ENCODE measurements at places on chromosomes 2 and 18.

DNA sequence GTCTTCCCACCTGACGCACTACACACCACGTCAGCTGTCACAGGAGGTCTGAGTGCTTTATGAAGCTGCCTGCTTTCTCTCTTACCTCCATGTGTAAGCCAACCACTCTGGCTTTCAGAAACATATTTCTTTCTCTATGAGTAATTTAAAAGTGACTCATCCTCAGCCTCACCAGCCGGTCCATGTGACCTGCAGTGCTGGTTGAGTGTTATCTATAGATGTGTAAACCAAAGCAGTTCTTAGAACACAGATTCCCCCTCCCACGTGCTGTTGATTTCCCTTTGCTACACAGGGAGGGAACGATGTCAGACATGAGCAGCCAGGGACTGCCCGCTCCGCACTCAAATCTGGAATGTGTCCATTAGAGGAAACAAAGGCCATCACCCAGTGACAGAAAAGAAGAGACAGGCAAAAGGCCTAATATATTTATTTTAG lies 157.8 kb downstream of the BCL2 start:
- DNase-seq, result peak; percentile 73

DNA sequence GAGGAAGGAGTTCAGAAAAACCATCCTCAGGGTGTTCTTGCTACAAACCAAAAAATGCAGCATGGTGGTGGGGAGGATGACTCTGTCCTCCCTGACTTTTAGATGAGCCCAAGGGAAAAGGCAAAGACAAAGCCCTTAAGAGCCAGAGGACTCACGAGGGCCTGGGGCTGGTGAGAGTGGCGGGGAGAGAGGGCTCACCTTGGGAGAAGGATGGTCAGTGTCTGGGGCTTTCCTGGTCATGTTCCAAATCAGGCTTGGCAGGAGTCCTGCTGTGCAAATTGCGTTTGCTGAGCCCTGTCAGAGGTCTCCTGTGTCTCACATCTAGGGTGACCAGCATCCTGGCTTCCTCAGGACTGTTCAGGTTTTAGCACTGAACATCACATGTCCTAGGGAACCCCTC lies 4.7 kb downstream of the UGT1A1 start:
- no peak for DNase-seq

DNA sequence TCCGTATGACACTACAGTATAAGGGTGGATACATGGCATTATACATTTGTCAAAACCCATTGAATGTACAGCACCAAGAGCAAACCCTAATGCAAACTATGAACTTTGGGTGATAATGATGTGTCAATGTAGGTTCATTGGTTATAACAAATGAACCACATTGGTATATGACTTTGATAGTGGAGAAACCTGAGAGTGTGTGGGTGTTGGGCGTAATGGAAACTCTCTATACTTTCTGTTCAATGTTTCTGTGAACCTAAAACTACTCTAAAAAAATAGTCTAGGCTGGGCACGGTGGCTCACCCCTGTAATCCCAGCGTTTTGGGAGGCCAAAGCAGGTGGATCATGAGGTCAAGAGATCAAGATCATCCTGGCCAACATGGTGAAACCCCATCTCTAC lies 6.5 kb upstream of the ACTG2 start:
- DNase-seq, result peak; percentile 27

GRCh38 chr2:3154700-3155099 lies 222.9 kb downstream of the EIPR1 start:
- DNase-seq, result no peak

DNA sequence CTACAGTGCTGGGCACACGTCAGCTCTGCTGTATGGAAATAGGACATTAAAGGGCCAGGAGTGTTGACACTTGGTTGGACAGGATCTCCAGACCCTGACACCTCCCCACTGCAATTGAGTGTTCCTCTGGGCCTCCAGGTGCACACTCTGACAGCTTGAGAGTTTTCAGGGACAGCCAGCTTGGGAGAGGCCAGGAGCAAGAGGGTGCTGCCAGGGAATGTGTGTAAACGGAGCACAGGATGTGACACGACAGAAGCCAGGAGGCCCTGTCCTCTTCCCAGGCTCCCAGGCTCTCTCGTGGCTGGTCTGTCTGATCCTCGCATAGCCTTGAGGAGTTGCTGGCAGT lies 318.1 kb upstream of the HS6ST1 start:
- no peak for DNase-seq

DNA sequence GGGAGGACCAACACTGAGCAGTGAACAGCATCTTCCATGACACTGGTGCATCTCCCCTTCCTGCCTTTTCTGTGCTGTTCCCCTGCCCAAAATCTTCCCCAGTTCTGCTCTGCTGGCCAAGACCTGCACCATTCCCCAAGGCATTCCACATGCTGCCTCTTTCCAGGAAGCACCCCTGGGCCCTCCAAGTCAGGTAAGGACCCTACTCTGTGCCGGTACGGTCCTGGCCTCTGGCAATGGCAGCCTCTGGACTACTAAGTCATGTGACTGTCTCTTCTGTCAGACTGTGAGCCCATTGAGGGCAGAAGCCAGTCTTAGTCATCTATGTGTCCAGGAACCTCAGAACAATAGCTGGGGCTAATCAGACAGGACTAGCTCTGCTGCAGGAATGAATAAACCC lies 282.0 kb downstream of the MYCN start:
- DNase-seq, result no peak

DNA sequence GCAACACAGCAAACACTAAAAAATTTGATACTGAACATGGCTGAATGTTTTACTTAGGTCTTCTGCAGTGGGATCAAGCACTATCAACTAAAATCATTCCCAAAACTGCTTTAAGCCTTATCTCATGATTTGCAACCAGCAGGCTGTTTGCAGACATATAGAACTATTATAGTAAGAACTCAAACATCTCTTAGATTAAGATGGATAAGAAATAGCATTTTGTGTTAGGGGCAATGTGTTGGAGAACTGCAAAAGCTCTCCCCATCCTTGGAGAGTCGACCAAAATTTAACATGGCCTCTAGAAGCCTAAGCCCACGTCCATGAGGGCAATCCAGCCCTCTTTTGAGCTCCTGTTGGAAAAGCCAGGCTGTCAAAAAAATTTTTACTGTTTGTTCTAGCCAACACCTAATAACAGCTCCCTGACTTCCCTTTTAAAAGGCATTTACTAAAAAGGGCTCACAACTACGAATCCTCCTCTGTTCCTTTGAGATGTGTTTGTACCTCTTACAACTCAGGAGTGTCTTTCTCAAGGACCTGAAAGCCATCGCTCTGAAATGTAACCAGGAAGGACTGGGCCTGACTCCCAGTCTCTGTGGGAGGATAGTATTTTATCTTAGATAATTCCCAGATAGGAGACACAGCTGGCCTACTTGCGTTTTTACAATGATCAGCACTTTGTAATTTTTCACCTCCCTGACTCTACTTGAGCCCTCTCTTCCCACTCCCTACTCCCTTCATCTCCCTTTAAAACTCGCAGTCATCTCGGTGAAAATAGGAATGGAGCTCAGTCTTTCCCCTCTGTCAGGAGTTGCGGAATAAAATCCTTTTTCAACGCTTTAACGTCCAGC lies 1.4 kb downstream of the KRCC1 start:
- no peak for DNase-seq

GRCh38 chr18:30406728-30407127 lies 635.8 kb downstream of the DSC3 start:
- no peak for DNase-seq

DNA sequence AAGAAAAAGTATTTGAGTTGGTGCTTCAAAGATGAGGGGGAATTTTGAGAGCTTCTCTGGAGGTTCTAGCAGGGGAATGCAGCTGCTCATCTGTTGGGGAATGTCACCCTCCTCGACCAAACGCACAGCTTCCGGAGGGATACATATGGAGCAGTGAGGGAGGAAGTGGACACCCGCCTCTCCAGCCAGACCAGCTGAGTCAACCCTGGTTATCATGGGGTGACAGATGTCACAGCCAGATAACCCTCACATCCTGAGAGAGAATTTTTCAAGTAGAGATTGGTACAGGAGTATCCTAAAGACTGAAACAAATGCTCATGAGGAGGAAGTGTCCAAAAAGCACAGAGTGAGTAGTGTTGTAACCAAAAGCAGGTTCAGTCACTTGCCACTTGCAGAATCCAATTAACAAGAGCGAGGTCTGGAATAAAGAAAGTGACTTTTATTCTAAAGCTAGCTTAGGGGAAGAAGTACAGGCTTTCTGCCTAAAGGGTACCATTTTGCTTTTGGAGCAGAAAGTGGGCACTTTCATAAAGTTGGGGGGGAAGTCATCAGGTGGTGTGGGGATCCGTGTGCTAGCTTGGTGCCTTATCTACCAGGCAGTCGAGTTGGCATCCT lies 395.2 kb downstream of the RAD51AP2 start:
- DNase-seq, result no peak

DNA sequence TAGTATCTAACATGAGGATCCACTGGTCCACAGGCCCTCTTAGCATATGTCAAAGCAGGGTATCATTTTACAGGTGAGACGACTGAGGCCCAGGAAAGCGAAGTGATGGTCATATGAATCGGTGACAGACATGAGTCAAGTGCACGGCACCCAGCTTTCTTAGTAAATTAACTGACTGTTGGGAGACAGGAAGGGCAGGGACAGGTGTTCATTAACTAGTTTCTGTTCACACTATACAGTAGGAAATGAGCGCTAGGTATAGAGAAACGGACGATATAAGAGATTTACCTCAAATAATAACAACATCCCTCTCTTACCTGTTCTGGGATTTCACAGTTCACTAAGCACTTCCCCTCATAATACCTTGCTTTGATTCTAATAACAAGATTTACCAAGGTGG lies 1.7 kb upstream of the SMARCAL1 start:
- no peak for DNase-seq

DNA sequence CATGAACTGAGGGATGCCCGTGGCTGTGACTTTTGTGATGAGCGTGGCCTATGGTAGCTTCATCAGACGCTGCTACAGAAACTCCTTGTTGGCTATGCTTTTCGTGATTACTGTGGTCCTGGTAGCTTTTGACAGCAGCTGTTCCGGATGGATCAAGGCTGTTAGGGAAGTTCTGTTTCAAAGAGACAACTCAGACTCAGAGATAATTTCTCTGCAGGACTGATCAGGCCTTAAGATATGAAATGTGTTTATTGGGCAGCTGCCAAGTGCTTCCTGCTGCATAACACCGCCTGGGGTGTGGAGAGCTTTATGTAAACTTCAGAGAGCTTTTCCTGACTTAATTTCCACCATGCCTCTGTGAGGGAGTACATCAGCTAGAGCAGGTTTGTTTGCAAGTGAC lies 243.8 kb downstream of the TSN start:
- DNase-seq, result no peak

DNA sequence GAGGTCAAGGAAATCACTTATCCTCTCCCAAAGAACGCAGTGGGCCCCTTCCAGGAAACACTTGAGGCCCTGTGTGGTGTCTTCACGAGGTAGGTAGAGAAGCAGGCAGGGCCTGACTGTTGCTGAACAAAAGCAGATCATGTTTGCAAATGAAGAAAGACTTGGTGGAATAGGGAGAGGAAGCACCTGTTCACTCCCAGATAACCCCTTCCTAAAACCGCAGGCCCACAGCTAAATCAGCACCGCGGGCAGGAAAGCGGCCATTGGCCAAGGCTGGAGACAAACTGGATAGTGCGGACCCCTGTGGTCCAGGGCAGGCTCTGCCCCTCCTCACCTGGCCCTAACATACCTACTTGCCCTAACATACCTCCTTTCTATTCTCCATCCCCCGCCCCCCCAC lies 64.9 kb upstream of the KLHL29 start:
- DNase-seq, result no peak

- no peak for DNase-seq
Measured at GRCh38 chr2:25221579-25221978, 53.2 kb upstream of the POMC start.

GRCh38 chr2:110940376-110940910 lies 180.3 kb upstream of the BCL2L11 start:
- DNase-seq, result no peak

DNA sequence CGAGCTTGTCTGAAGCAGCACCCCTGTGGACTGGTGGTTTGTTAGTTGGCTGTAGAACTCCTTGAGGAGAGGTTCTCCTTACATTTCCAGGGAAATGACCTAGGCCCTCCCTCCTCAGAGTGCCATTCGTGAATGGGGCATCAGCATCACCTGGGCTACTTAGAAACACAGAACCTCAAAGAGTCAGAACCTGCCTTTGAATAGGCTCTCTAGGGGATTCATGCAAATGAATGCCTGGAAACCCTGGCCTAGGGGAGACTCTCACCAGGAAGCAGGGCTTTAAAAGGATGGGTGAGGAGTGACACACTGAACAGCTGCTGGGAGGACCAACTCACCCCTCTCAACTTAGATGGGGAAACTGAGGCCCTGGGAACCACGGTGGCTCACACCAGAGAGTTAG lies 2.1 kb upstream of the MOCOS start:
- DNase-seq, result no peak

DNA sequence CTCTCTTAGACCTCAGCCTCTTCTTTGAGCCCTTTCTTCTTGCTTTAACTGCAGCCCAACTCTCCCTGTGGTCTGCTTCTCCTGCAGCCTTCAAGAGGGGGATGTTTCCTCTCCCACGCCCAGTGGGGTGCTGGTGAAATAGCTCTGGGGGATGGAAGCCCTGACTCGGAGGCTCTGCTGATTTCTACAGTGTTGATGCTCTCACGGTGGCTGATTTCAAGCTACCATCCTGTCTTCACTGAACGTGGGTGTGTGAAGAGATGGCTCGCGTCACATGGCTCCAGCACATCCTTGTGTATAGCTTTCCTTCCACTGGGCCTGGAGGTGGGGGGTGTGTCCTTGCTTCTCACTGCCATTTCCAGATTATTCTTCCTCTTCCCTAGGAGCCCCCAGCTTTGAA lies 20.0 kb downstream of the MPP4 start:
- DNase-seq, result no peak

GRCh38 chr2:159267921-159268320 lies 18.6 kb downstream of the WDSUB1 start:
- no peak for DNase-seq

DNA sequence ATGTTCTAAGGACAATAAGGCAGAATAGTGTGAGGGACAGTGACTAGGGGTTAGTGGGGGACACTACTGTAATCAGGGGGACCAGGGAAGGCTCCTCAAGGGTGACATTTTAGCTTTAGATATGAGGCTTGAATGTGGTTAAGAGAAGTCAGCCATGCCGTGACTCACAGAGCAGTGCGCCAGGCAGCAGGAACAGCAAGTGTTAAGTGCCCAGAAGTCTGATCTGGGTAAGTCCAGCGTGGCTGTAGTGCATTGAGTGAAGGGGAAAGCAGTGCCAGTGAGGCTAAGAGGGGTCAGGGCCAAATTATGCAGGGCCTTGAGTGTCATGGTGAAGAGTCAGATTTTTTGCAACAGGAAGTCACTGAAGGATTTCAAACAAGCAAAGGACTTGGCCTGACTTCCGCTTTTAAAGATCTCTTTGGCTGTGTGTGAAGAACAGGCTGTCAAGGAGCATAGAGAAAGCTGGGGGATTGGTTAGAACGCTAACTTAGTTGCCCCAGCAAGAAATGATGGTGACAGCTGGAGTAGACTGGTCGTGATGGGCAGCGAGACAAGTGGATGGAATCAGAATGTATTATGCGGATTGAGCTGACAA lies 151.5 kb downstream of the MSH2 start:
- no peak for DNase-seq

GRCh38 chr2:178484245-178485041 lies 4.2 kb downstream of the PLEKHA3 start:
- no peak for DNase-seq

- no peak for DNase-seq
Measured at GRCh38 chr18:46939337-46939963, 22.0 kb downstream of the KATNAL2 start.

Data from activated naive CD4-positive, alpha-beta T cell treated with anti-CD3 and anti-CD28 coated beads, Interleukin-2, amount 50 U/mL, for 72 hours (primary cell).